ENCODE measurements at places on chromosomes 12 and 14.

- DNase-seq: no peak
Observed at GRCh38 chr14:99733540-99734405, 49.7 kb downstream of the CYP46A1 start.

DNA sequence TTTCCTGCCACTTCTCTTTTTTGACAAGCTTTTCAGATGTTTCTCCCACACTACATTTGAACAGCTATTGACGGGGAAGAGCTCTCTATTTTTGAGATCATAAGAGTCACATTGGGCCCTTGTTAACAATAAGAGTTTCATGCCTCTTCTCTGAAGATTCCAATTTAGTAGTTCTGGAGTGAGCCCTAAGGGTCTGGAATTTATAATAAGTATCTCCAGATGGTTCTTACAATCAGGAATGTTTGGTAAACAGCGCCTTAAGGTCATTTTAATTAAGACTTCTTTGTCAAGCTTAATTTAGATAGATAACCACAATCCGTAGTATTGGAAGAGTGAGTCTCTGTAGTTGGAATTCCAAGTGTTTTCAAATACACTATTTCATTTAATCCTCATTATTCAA is 60.6 kb upstream of the HECTD1 start:
- no peak for DNase-seq

DNA sequence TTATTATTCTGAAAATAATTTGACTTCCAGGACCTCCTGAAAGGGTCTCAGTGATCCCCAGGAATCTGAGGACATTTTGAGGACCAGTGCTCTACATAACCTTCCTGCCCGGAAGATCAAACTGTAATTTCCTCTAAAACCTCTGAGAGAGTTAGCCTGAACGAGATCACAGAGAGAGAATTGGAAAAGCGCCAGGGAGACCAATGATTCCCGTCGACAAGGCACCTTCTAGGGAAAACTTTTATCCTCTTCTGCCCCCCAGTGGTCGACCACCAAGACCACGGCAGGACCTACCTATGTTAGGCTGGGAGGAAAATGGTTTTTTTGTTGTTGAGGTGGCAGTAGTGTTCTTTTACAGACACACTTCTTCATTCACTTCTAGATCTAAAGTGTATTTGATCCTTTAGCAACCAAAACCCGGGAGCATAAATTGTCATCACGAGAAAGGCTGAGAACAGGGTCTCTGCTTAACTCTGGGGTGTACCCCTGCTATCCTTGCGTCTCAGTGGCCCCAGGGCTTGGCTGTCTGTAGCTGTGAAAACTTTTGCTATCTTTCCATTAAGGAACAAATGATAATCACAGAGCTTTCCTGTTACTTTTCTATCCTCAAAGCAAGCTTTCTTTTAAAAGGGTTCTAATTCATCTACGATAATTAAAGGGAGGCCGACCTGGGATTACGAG is 62.9 kb upstream of the NID2 start:
- peak; percentile 37 for DNase-seq

GRCh38 chr12:20011200-20011599 is 357.1 kb upstream of the PDE3A start:
- DNase-seq: no peak

DNA sequence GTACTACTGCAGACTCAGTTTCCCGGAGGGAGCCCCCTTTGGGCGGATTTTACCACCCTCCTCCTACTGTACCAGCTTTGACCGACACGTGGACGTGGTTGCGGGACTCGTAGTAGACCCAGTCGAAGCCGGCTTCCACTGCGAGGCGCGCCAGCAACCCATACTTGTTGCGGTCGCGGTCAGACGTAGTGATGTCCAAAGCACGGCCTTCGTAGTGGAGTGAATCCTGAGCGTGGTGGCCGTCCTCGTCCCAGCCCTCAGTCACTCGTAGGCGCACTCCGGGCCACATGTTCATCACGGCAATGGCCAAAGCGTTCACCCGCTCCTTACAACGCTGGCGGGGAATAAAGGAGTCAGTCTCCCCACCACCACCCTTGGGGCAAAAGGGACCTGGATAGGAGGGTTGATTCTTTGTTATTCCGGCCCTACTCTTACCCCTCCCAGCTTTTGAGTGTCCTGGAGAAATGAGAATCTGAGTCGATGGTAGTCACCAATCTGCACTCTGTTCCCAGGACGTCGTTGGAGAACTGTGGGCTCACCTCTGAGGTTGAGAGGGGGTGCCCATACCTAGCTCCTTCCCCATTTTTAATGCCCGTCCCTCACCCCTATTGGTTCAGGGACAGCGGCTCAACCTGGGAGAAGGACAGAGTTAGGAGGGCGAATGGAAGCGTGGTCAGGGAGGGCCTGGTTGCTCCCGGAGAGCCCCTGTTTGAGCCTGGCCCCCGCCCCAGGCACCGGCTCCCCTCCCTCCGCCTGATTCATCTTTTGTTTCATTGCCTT is 3.4 kb downstream of the DHH start:
- peak; percentile 45 for DNase-seq

DNA sequence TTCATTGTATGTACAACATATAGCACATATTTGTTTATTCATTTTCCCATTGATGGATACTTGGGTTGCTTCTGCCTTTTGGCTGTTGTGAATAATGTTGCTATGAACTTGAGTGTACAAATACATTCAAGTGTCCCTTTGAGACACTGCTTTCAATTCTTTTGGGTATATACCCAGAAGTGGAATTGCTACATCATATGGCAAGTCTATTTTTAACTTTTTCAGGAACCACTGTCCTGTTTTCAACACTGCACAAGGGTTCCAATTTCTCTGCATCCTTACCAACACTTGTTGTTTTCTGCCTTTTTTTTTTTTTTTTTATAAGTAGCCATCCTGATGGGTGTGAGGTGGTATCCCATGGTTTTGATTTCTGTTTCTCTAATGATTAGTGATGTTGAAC is 15.9 kb downstream of the RBMS2 start:
- no peak for DNase-seq

DNA sequence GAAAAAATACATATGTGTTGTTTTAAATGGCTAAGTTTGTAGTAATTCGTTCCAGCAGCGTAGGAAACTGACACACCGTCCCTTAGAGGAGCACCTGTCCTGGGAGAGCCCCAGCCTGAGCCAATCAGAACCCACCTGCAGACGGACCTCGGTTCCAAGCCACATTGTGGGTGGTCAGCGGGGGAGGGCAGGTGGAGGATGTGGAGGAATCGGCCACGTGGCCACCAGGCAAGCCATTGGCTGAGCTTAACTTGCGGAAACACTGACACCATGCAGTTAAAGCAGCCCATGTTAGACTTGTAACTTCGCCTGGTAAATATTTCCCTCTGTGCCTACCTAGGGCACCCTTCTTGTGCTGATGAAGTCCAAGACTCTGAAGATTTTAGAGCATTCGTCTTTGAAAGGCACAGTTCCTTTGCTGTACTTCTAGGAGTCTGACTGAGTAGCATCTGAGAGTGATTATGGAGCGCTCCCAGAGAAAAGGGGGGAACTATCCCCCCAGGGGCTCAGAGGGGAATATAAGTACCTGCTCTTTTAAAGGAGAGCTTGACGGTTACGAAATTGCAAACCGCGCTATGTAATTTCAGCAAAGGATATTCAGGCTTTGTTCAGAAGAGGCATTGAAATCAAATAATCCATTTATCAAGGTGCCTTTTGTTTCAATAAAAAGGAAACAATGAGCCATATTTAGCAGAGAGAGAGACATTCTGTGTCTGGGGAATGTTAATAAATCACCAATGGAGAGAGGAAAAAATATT is 135.7 kb downstream of the TMEM132C start:
- no peak for DNase-seq

GRCh38 chr14:69979882-69980281 is 100.7 kb downstream of the SMOC1 start:
- no peak for DNase-seq

DNA sequence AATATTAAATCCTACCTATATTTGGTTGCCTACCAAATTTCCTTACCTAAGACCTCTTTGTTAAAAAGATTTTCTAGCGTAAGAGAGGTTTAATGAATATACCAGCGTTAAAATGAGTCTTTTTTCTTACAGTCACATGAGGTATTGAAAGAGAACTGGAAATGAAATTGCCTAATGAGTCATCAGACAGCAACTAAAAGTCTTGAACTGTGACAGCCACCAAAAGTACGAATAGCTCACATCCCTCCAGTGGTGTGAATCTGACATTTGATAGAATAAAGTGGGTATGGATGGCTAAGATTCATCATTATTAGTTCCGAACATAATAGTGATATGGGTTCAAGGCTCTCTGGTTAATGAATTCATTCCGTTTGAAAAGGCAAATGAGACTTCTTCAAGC is 1297.3 kb downstream of the AACS start:
- no peak for DNase-seq

DNA sequence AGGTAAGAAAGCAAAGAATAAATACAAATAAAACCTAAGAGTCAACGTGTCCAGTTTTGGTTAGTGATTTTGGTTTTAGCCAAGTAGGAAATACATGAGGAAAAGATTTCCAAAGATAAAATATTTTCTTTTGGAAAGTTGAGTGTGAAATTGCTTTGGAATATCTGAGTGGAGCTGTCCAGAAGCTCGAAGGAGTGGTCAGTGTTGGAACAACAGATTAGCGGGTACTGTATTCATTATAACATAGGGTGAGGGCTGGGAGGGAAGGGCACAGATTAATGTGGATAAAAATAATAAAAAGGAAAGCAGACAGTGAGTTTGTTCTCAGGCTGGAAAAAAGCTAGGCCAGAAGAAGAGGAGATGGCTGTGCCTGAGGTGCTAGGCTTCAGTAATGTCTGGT is 101.5 kb upstream of the SLCO1C1 start:
- no peak for DNase-seq

- no peak for DNase-seq
Observed at GRCh38 chr12:104000807-104001434, 35.2 kb downstream of the TDG start.

GRCh38 chr12:49905718-49906314 is 2.1 kb upstream of the FAIM2 start:
- no peak for DNase-seq

DNA sequence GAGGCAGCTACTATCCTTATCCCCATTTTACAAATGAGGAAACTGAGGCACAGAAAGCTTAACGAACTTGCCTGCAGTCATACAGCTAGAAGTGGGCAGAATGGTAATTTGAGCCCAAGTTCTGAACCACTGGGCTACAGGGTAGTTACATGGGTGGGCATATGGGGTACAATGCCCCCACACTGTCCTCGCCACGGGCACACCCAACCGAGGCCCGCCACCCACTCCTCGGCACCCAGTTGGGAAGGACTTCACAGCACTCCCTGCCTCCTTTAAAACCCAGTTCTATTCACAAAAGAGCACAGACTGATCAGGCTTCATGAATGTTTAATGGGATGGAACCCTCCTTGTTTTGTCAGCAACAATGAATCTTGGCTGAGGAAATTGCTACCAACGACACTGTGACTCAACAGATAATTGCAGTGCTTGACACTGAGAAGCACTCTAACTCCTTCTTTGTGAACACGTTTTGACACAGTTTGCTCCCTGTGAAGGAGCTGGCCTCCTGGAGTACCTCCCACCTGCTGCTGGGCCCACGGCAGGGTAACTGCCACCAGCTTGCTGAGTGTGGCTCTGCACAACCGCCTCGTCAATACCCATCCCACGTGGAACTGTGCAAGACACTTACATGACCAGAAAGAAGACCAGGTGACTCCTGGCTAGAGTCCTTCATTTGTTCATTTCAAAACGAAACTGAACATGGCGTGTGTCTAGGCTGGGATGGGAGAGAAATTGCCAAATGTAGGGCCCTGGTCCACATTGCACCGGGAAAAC is 63.5 kb downstream of the CLMN start:
- no peak for DNase-seq

GRCh38 chr14:21205678-21206581 is 50.1 kb upstream of the OR5AU1 start:
- no peak for DNase-seq

GRCh38 chr14:34450542-34450915 is 11.5 kb downstream of the SPTSSA start:
- no peak for DNase-seq

DNA sequence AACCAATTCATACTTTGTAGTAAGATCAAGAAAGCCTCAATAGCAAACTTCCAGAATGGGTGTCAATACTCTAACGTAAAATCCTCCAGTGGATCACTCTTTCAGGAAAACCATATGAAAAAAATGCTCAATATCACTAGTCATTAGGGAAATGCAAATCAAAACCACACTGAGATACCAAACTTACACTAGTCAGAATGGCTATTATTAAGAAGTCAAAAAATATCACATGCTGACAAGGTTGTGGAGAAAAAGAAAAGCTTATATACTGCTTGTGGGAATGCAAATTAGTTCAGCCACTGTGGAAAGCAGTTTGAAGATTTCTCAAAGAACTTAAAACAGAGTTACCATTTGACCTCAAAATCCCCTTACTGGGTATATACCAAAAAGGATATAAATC is 49.5 kb upstream of the ATXN7L3B start:
- no peak for DNase-seq

GRCh38 chr12:92059960-92060359 is 85.7 kb downstream of the BTG1 start:
- DNase-seq: no peak

DNA sequence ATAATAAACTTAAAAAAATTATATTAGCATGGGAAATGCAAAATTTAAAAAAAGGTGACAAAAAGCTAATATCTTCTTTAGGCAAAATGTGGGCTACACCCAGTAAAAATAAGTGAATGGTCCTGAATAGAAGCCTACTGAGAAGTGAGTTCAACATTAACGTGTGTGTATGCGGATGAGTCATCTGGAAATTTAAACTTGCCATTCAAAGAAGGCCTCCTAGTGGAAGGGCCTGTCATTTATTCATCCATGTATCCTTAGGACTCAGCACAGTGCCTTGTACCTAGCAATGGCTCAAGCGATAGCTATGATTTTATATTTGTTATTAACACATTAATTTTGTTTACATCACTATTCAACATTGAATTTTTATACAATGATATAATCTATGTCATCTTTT is 226.2 kb downstream of the NUBPL start:
- no peak for DNase-seq

GRCh38 chr14:92584816-92585215 is 71.2 kb downstream of the RIN3 start:
- DNase-seq: no peak

GRCh38 chr14:22305607-22306006 is 283.4 kb downstream of the DAD1 start:
- DNase-seq: no peak

GRCh38 chr12:106493531-106493930 is 89.3 kb upstream of the RFX4 start:
- no peak for DNase-seq
